Stimulated activated CD4-positive, alpha-beta T cell treated with anti-CD3 and anti-CD28 coated beads, Interleukin-15, amount 100 ng/mL, for 1 hour (primary cell): ENCODE measurements at places on chromosomes 4 and X.

GRCh38 chr4:183935355-183936005 lies 30.4 kb downstream of the STOX2 start:
- DNase-seq, result no peak

DNA sequence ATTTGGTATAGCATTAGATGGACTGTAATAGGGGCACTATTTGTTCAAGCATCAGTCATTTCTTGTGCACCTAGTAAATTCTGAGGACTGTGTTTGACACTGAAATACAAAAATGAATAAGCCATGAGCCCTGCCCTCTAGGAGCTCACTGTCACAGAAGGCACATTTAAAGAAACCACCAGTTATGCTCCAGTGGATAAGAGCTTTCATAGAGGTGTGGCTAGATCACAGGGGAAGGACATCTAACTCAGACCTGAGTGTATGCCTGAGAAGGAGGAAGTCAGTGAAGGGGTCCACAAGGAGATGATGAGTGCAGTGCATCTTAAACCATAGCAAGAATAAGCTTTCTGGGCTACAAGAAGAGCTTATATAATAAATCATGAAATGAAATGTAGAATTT lies 40.1 kb downstream of the BTC start:
- no peak for DNase-seq

DNA sequence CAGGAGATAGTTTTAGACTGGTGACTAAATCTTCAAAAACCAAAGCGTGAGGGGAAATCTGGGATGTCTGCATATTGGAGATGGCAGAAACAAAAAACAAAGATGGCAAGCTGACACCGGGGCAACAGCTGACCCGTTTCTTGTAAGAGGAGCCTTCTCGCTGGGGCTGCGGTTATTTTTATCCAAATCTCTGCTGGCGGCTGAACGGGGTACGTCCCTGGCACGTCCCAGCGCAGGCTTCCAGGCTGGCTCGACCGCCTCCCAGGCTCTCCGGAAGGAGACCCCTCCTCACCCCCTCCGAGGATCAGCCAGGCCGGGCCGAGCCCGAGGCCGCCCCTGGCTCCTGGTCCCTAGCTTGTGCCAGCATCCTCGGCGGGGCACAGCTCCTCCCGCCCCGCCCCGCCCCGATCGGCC lies 403 bp downstream of the SGCB start:
- DNase-seq, result no peak

DNA sequence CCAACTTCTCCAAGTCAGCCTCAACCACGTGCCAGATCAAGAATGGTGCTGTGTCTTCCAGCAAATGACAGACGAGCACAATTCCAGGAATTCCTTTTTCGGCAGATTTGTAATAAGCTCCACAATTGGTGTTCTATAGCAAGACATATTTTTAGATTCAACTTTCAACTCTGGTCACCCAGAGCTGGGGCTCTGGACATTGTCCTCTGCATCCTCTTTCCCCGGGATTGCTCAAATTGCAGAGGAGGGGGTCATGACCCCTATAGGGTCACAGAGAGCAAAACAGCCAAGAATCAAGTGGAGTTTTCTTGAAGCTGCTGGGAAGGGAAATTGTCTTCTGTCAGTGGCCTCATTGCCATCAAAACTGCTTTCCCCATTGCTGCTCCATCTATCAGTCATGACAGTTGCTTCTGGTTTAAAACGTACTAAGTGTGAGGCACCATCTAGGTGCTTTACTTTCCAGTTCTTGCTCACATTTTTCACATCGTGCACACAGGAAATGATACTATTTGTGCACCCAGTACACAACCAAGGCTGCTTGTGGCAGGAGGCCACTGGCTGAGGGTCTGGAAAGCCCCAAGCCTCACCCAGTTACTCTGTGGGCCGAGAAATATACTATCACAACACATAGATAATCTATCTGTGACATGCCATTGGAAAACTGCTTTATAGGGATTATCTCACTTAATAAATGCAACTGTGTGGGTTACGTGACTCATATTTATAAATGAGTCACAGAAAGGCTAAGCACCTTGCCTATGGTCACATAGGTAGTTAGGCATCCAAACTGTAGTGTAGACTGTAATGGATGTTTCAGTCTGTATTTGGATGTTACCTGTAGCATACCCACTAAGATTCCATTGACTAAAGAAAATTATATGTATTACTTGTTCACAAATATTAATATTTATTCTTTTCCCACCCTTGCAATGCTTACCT lies 91.7 kb upstream of the PHOX2B start:
- DNase-seq, result no peak

GRCh38 chr4:2536193-2537010 lies at the start of gene FAM193A:
Gene FAM193A, plus strand, starts transcription at chr4:2536647. Its CDS starts 269 bp downstream, at chr4:2536916.
- DNase-seq, result peak; percentile 96

- DNase-seq, result no peak
Observed at GRCh38 chr4:5956285-5957021, 61.8 kb downstream of the C4orf50 start.

DNA sequence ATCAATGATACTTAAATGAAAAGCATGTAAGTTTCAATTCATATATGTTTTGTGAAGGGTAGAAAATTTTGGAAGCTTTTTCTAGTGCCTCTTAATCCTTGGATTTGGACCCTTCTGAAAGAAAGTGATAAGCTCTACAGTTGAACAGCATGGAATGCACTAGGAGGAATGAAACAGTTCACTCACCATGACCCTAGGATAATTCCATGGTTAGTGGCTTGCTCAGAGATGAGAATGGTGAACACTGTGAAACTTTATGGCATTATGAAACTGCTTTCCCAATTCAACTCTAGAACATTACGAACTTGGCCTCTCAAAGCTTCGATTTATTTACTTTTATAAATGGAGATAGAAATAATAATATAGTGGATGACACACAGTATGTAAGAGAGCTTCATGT lies 88.9 kb upstream of the FAT4 start:
- DNase-seq, result no peak

DNA sequence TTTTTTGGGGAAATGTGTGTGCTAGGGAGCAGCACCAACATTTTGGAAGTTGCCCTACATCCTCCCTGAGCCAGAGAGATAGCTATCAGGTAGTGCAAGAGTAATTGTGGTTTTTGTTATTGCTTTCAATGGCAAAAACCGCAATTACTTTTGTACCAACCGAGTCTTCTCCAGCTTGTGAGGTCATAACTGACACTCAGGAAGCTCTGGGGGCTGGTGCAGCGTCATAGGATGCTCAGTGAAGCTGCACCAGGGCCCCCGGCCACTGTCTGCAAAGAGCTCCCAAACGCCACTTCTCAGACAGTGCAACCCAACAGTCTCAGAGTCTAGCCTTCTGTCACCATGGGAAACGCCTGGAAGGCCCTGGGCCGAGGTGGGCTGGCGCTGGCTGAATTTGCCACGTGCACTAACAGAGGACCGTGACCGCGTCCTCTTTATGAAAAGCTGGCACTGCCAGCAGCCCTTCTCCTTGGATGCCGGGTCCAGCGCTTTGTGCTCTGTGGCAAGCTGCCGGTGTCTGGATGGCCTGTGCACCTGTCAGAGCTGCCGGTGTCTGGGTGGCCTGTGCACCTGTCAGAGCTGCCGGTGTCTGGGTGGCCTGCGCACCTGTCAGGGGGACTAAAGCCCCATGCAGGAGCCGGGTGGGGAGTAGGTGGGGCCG lies 19.4 kb downstream of the SH3TC1 start:
- DNase-seq, result no peak

- DNase-seq, result no peak
Observed at GRCh38 chrX:106791495-106791894, 11.0 kb upstream of the TBC1D8B start.

GRCh38 chr4:162506253-162506652 lies 342.5 kb upstream of the FSTL5 start:
- DNase-seq, result no peak

DNA sequence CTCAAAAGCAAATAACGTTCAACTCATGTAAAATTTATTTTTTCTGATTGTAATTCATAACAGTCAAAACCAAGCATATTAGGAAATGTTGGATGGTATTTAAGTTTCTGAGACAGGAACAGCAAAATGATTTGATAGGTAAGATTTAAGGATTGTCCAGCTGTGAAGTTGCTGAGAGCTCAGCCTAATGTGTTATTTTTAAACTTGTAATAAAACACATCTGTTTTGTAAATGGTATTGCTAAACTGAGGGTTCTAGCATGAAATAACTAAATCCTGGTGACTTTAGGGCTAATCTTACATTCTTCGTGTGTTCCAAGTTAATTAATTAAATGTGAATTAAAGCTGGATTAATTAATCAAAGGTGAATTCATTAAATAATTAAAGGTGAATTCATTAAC lies 13.3 kb downstream of the TLR10 start:
- no peak for DNase-seq

DNA sequence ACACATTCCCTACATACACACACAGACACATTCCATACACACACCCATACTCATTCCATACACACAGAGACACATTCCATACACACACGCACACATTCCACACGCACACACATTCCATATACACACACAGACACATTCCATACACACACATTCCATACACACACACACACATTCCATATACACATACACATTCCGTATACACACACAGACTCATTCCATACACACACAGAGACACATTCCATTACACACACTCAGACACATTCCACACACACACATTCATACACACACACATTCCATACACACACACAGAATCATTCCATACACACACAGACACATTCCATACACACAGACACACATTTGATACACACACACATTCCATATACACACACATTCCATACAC lies 15.2 kb downstream of the LINC00632 start:
- DNase-seq, result no peak

- no peak for DNase-seq
Observed at GRCh38 chrX:17414839-17415238, 39.8 kb downstream of the NHS start.

- no peak for DNase-seq
Observed at GRCh38 chr4:90240333-90240732, 113.1 kb downstream of the CCSER1 start.

GRCh38 chrX:46634577-46634976 lies 61.0 kb downstream of the CHST7 start:
- DNase-seq, result no peak

DNA sequence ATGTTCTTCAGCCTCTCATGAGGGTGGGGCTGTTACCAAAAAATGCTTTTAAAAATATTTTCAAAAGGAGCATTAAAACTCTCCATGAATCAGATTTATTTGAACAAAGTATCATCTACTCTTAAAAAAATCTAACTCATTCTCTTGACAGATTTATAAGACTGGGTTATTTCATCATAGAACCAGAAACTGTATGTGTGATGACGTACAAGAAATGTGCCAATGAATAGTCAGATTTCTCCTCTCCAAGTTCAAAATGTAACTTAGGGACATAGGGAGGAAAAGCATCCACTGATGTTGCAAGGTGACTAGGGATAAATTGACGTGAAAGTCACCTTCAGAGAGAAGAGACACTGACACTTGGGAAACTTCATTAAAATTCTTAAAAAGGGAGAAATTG lies 89.1 kb upstream of the CLNK start:
- DNase-seq, result no peak

DNA sequence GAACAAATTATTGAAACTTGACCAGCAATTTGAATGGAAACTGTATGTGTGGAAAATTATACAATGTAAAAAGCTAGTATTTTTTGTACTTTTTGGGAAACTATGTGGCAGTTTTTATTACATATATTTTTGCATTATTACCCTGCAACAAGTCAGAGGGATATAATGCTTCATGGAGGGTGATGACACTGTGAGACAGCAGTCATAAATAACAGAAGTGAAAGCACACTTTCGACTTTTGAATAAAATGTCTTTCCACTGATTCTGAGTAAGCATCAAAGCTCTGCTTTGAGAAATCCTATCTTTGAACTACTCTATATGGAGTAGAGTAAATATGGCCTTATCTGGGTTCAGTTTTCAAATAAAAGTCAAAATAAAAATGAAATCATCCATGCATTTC lies 122.6 kb upstream of the PABPC4L start:
- DNase-seq, result no peak

DNA sequence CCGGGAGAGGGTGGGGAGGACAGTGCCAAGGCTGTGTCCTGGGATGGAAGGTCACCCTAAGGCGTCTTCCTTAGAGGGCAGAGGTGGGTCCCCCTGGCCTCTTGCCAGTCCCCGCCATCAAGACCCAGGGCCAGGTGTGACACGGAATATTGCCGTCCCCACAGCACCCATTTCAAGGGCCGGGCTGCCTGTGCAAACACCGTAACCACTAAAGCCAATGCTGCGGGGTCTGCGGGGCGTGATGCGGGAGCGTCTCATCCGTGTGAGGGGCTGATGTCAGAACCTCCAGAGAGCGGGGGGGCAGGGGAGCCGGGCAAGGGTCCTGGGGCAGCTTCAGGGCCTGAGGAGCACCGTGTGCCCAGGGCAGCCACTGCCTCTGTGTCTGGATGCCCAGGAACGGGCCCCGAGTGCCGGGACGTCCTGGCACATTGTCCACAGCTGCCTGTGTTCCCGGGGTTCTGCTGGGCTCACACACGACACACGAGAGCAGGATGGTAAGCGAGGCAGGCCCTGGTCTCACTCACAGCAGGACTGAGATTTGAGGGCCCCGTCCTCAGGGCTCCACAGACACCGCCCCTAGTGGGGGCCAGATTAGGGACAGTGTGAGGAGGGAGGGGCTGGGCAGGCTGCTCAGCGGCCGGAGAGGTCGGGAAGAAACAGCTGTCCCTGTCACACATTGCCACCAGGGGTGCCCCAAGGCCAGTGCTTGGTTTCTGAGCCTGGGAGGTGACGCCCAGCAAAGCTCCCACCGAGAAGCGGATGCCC lies 29.2 kb downstream of the NKX1-1 start:
- no peak for DNase-seq

DNA sequence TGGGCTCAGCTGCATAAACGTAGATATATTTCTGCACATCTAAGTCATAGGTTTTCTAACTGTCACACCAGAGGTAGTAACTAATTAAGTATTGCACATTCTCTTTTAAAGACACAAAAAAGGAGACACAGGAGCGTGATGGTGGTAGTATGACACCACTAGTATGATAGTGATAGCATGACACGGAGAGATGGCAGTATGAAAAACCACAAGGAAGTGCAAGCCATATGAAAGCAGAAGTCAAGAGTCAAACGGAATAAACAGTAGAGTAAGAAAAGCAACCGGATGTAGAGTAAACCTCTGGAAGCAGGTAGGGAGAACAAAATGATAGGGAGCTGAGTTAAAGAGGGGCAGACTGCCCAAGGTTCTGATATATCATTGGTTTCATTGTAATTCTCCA lies 382.2 kb upstream of the INTU start:
- DNase-seq, result no peak

DNA sequence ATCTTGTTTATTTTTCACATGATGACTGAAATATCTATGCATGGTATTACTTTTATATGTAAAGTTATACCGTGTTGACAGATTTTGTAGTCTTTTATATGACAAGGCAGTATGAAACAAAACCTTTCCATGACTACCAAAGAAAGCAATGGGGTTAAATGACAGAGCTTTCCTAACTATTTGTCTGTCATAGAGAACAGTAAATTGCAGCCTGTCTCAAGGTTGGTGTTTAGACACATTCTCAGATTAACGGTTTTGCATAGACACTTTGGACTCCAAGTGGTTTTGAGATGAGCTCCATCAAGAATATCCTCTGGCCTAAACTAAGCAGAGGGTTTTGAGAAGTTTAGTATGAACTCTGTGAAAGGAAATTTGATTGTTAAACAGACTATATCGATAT lies 180.7 kb upstream of the TENM3 start:
- no peak for DNase-seq

- DNase-seq, result no peak
Observed at GRCh38 chr4:169246279-169246678, 24.5 kb downstream of the SH3RF1 start.

GRCh38 chr4:146486565-146486964 lies 35.2 kb downstream of the SLC10A7 start:
- DNase-seq, result no peak
